NCI-H2081 (cell line): ENCODE measurements at places on chromosomes 6 and 20.

DNA sequence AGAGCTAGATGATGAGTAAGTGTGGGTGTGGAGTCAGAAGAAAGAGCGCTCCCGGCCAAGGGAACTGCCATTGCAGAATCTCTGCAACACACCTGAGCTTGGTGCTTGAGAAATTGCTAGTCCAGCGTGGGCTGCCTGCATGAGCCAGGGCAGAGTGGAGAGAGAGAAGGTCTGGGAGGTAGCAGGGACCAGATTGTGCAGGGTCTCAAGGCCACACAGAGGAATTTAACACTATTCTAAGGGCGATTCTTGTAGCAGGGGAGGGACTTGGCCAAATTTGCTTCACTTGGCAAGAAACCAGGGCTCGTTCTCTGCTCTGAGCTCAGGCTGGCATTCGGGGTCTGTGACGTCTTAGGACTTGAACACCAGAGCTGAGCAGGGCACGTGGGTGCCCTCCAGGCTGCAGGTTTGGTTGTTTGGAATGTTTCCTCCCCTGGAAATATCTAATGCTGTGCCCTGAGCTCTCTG is 53.5 kb downstream of the BCAS4 start:
- DNase-seq: no peak

- no peak for DNase-seq
Observed at GRCh38 chr20:20608041-20608440, 104.4 kb downstream of the RALGAPA2 start.

GRCh38 chr20:63737695-63737944 is 1.2 kb downstream of the LIME1 start:
- DNase-seq: no peak

DNA sequence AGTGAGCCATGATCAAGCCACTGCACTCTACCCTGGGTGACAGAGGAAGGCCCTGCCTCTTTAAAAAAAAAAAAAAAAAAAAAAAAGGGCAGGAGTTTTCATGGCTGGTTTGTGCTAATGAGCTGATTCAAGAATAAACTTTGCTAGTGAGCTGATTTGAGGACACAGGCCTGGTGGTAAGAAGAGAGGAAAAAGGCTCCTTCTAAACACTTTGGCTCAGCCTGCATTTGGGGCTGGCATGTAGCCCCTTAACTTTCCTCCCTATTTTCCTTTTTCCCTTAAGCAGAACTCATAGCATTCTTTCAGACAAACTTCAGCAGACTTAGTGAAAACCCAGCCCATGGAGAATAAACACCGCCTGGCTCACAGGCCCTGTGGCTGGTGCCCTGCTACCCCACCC is 432.7 kb downstream of the PTPRT start:
- DNase-seq: no peak

DNA sequence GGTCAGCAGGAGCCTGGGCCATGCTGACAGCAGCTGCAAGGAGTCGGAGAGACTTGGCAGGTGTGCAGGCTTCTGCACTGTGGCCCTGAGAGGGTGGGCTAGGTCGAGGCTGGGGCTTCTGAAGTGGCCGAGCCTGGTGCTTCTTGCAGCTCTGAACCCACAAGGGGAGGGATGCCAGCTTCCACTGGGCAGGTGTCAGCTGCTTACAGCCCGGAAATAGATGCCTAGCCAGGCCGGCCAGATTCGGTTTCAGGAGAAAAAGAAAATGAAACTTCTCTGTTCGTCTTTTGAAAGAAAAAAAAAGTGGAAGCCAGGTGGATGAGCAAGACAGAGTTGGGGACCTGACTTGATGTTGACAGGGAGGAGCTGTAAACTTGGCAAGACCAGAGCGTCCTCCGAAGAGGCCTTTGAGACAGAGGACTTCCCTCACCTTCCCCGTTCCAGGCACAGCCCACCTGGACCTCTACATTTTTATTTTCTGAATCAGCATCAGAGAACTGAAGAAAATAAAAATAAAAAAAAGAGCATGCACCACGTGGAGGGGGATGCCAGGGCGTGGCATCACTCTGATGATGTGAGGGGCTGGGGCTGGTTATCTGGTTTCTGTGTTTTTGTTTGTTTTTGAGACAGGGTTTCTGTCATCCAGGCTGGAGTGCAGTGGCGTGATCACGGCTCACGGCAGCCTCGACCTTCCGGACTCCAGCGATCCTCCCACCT is at the start of gene ZBP1:
ZBP1 (minus strand) TSS at position 153 of the 717 bp plus-strand sequence; CDS start at position 22, 131 bp downstream.
- DNase-seq: no peak

DNA sequence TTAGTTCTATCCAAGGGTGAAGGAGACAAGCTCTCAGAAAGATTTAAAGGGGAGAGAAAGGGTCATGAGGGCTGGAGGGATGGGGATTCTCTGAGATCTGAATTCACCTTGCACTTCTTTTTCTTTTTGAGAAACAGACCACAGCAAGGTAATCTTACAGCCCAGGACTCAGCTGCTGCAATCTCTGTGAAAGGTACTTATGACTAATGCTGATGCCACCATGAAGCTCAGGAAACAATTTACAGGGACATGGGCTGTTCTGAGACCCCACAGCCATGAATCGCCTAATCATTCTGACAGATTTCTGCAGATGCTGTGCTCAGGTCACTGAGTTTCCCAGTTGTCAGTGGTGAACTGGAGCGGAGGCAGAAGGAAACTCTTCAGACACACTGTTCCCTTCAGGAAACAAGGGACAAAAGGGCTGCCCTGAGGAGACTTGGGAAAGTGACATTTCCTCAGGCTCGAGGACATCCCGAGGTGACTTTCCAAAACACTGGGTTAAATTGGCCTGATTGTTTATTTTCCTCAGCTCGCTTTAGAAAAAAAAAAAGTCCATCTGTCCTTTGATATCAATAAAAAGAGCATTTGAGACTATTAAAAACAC is 103.8 kb upstream of the PLCB4 start:
- no peak for DNase-seq

DNA sequence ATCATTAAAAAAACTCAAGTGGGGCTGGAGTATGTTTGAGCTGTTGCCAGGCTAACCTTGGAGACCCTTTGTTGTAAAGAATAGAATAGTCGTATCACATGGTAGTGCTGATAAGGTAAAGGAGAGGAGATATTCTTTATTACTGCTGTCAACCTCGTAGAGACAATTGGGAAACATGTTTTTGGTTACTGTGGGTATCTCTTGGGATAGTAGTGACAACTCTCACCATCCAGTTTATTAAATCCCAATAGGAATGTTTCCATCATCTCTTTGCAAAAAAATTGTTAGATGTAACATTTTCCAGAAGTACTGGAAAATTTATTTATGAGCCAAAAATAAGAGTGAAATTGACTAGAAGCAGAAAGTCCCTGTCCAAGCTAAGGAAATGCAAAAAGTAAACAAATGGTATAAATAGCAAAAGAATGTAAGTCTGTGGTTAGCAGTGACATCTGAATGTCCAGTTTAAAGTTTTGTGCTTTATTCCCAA is 829.3 kb upstream of the CITED2 start:
- no peak for DNase-seq

DNA sequence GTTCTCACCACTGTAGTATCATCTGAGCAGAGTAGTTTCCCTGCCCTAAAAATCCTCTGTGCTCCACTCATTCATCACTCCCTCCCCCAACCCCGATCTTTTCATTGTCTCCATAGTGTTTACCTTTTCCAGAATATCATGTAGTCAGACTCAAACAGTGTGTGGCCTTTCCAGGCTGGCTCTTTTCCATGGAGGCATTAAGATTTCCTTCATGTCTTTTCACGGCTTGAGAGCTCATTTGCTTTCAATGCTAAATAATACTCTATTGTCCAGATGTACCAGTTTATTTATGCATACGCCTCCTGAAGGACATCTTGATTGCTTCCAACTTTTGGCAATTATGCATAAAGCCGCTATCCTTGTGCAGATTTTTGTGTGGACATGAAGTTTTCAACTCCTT is 235.8 kb downstream of the PHACTR1 start:
- no peak for DNase-seq

DNA sequence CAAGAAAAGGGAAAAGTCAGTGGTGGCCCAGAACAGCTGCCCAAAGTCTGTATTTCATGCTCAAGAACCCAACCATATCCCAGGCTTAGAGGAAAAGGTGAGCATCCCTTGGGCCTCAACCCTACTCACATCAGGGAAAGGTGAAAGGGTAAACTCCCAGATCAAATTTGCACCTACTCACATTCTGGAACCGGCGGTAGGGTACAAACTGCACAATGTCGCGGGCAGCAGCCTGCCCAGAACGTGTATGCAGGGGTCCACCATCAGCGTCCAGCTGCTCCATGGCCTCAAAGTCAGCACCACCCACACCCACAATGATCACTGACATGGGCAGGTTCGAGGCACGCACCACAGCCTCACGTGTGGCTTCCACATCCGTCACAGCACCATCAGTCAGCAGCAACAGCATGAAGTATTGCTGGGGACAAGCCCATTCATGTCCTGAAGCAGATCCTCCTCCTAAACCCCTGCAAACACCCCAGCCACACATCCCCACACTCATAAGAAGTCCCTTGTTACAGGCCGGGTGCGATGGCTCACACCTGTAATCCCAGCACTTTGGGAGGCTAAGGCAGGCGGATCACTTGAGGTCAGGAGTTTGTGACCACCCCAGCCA is 10.9 kb downstream of the SPAG4 start:
- no peak for DNase-seq

- no peak for DNase-seq
Observed at GRCh38 chr6:155272353-155273232, 8.8 kb downstream of the CLDN20 start.

DNA sequence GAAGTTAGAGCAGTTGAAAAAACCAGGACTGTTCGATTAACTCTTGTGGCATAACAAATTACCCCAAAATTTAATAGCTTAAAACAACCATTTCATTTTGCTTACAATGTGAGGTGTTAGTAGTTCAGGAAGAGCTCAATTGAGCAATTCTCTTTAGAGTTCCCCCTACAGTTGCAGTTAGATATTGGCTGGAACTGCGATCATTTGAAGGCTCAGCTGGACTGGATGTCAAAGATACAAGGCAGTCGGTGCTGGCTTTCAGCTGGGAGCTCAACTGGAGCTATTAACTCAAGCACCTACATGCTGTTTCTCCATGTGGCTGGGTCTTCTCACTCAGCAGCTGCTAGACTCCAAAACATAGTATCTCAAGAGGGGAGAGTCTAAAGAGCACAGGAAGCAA is 96.0 kb upstream of the LOC128125822 start:
- DNase-seq: no peak

DNA sequence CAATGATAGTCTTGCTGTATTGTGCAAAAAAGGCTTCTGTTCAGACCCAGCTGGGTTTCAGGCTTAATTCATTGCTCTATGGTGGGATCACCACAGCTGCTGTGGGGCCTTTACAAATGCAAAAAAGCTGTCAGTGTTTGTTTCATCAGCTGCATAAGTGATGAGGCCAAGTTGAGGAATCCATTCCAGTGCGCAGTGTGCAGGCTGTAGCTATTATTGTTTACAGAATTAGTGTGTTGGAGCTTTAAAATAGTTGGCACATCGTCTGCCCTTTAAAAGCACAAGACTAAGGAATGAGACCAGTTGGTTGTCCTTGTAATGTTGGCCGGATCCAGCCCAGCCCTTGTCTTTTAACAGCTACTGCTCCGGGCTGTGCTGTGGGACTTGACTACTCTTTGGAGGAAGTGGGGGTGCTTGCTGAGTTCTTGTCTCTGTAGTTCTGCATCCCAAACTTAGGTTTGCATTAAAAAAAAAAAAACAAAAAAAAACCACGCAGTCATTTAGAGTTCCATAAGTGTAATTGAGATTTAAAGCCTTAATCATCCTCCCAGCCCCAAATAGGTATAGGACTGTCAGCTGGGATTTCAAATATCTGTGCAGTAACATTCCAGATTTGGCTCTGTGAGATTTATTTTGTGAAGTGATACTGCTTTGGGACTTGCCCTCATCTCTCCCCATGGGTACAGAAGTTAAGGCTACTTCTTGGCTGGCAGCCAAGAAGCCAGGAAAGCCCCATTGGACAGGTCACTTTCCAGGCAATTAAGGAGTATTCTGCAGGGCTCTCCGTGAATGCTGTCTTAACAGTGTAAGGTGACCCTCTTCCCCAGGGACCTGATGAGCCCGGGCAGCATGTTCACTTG is 19.3 kb downstream of the JARID2 start:
- DNase-seq: no peak

GRCh38 chr6:156601152-156602065 is 175.8 kb upstream of the ARID1B start:
- DNase-seq: no peak

DNA sequence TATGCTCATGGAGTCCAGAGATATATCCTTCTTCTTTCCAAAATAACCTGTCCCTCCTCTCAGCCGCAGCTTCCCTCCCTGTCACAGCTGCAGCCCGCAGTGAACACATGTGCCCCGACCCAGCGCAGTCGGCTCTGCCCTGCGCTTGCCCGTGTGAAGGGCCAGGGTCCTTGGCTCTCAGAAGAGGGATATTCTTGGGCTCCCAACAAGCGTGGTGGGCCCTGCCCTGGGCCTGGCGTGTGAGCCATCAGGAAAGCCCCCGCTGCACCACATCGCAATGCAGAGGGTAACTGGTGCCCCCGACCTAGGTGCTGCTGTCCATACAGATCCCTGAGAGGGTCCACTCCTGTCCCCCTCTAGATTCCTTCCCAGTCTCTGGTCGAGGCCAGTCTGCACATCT is 65.2 kb downstream of the SSR1 start:
- DNase-seq: no peak

DNA sequence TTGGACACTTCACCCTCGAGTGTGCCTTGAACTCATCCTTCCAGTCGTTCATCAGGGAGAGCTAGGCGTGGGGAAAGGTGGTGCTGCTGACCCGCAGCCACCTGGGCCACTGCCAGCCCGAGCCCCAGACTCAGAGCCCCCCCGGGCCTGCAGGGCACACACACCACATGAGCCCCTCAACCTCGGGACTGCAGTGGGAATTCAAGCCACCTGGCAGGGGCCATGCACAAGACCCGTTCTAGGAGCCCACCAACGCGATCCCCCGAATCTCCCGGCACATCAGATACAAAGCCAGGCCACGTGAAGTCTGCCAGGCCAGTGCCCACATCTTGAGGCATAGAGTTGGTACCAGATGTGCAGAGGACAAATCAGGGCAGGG is 2.8 kb downstream of the ZNF512B start:
- no peak for DNase-seq

- DNase-seq: no peak
Observed at GRCh38 chr6:170440437-170440836, 112.7 kb downstream of the PSMB1 start.

GRCh38 chr6:37819802-37820717 is 533 bp downstream of the ZFAND3 start:
- peak; percentile 25 for DNase-seq

GRCh38 chr20:2108987-2109386 is 7.4 kb downstream of the STK35 start:
- DNase-seq: no peak

GRCh38 chr20:32479012-32479411 is 106.1 kb downstream of the NOL4L start:
- no peak for DNase-seq

- DNase-seq: no peak
Observed at GRCh38 chr6:100810015-100810414, 71.1 kb downstream of the ASCC3 start.

DNA sequence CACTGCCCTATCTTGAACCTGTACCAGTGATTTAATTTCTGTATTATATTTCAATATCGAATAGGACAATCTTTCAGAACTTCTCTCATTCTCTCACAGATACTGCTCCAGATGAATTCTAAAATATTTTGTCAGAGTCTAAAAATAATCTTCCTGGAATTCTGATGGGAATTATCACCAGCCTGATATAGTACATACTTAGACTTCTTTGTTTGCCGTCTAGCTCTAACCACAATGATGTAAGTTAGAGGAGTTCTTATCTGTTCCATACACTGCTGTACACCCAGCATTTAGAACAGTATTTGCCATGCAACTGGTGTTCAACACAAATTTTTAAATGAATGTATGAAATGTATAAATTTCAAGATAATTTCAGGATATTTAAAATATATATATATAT is 1.3 kb upstream of the HUS1B start:
- DNase-seq: no peak
